ENCODE measurements at places on chromosomes 6 and 20. TPM values are rescaled to one million over a fixed set of nuclear protein-coding genes. Genes with fewer than 3 reads are reported as not detected.

NRSN1 gene
- not detected for total RNA-seq

NKAIN4 gene
- total RNA-seq, result not detected

MCCD1 gene
- not detected for total RNA-seq

KCNK16 gene
- total RNA-seq, result not detected

EYA2 gene
- 17.1 TPM for total RNA-seq

DZANK1 gene
- total RNA-seq, result 8.9 TPM

SLC35F1 gene
- 0.54 TPM for total RNA-seq

Data from thyroid gland (tissue), 4 donors.